ENCODE measurements at places on chromosomes 1 and 21.

GRCh38 chr1:172401892-172402291 is 18.6 kb upstream of the C1orf105 start:
- DNase-seq: no peak

DNA sequence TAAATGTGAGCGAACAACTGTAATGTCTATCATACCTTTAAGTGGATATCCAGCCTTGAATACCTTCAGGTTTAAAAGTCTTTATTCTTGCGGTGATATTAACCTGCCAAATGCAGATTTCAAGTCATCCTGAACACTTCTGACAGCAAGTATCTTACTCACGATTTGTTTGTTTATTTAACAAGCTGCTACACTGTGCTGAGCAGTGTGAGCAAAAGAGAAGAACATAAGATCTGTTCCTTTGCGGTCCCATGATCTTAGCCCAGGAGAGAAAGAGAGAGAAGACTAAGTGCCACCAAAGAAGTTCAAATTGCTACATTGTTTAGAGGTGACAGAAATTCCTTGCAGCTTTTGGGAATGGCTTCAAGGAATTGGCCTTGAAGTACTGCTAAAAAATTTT is 9.5 kb upstream of the IL24 start:
- DNase-seq: no peak

- no peak for DNase-seq
Measured at GRCh38 chr1:166490437-166490991, 323.7 kb upstream of the FAM78B start.

- DNase-seq: no peak
Measured at GRCh38 chr1:77238462-77238861, 19.2 kb upstream of the PIGK start.

DNA sequence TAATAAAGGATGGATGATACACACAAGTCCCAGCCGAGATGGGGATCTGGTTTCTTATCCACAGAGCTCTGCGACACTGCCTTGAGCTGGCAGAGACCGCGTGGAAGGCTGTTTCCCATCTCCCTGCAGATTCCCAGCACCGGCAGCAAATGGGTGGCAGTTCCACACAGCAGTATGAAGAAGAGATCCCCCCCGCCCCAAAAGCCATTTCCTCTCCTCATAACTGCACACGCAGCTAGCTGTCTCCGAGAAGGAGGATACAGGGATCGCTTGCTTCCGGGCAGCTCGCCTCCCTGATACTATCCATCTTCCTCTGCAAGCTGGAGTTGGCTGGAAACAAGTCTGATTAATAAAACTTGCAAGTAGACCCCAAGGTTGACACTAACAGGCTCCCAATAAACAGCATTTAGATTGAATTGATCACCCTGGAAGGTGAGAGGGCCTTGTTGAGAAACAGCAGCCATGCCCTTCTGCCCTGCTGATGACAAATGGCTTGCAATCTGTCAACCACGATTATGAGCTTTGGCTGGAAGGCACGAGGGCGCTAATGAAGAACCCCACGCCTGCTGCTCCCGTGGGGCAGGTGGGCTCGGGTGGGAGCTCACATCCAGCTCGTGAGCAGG is 642.3 kb downstream of the AJAP1 start:
- no peak for DNase-seq

GRCh38 chr1:97007840-97008604 is 286.4 kb downstream of the PTBP2 start:
- no peak for DNase-seq

DNA sequence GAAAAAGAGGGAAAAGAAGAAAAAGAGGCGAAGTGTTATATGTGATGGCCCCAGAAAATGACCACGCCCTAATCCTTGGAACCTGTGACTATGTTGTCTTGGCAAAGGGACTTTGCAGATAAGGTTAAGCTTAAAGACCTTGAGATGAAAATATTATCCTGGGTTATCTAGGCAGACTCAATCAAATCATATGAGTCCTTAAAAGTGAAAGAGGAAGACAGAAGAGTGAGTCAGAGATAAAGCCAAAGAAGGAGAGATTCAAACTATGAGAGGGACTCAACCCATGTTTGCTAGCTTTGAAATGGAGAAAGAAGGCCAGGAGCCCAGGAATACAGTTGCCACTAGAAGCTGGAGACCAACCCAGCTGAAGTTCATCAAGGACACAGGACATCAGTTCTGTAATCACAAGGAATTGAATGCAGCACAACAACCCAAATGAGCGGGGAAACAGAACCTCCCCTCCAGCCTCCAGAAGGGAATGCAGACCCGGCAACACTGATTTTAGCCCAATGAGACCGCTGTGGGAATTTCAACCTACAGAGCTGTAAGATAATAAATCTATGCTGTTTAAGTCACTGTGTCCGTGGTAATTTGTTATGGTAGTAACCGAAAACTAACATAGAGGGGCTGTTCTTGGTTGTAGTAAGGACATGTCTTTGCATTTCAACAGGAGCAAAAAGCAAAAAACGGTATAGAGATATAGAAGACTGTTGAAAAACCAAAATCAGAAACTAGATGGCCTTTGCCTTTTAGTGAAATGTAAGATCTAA is 4.2 kb upstream of the RGS8 start:
- no peak for DNase-seq

DNA sequence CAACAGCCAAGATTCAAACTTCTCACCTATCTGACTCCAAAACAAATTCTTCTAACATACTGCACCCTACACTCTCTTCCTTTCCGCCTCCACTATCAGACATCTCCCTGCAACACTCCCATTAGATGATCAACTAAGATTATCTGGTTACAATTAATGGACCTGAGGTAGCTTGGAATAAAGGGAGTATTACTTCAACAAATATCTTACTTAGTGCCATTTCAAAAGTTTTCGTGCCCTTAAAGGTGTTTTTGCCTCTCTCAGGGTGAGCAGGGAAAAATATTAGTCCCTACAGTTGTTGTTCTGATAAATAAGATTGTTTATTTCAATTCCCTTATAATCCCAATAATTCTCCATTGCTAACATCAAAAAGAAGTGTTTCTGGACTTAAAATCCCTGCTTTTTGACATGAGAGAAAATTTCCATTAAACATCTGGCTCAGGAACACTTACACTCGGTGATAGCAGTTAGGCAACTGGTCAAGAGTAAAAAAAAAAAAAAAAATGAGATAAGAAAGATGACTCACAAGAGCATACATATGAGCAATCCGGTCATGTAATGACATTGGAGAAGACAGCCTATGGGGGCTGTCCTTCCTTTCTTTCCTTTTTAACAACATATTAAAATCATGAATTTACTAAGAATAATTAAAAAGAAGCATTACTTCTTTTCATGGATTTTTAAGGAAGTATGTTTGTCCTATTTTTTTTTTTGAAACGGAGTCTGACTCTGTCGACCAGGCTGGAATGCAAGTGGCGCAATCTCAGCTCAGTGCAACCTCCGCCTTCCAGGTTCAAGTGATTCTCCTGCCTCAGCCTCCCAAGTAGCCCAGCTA is 7.6 kb downstream of the RSBN1 start:
- no peak for DNase-seq

DNA sequence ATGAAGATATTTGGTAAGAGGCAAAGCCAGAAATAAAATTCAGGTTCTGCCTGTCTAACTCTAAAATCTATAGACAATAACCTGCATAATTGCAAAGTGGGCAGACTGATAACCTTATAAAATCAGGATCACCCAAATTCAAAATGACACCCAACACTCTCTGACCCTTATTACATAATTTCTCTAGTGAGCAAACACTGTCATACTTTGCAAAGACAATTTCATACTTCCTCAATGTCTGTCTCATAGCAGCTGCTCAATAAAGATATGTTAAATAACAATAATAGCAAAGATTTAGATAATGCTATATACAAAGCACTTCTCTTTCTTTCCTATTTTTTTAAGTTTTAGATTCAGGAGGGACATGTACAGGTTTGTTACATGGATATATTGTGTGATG is 118.5 kb downstream of the UCHL5 start:
- DNase-seq: no peak

GRCh38 chr1:114342376-114342775 is 168.6 kb downstream of the TRIM33 start:
- DNase-seq: no peak

- no peak for DNase-seq
Measured at GRCh38 chr1:237205400-237206064, 163.5 kb downstream of the RYR2 start.

GRCh38 chr21:25646474-25646873 is 7.4 kb downstream of the JAM2 start:
- no peak for DNase-seq

GRCh38 chr21:33642896-33643657 is 776 bp downstream of the ITSN1 start:
- no peak for DNase-seq

- DNase-seq: no peak
Measured at GRCh38 chr1:36628804-36629203, 146.1 kb upstream of the CSF3R start.

- DNase-seq: no peak
Measured at GRCh38 chr1:10623686-10624145, 149.0 kb downstream of the PEX14 start.

GRCh38 chr1:181504399-181504842 is 21.1 kb downstream of the CACNA1E start:
- no peak for DNase-seq

DNA sequence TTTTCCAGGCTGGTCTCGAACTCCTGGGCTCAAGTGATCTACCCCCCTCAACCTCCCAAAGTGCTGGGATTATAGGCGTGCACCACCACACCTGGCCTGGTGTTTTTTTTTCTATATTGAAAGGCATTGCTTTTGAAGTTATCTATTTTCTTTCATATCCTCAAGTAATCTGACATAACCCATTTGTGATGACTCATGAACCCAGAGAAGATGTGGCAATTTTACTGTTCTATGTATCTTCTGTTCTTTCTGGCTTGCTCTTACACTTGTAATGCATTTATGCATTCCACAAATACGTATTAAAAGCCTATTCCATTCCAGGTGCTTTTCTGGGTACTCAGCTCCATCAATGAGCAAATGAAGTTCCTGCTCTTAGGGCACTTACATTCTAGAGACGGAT is 29.9 kb upstream of the ERRFI1 start:
- no peak for DNase-seq

DNA sequence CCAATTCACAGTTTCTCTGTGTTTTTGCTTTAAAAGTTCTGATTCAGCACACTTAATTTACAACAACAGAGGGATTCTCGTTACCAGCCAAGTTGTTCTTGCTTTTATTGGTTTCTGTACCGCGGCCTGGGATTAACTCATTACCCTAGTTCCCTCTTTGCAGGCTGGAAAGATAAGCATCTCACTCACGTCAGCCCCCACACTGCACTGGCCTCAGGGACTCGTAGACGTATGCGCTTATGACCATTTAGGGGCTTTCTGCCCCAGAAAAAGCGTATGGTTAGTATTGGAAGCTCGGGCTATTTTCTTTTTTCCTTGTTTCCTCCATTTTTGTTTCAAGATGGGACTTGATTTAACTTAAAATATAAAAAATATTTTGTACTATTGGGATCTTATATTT is 76.0 kb downstream of the POFUT2 start:
- no peak for DNase-seq

DNA sequence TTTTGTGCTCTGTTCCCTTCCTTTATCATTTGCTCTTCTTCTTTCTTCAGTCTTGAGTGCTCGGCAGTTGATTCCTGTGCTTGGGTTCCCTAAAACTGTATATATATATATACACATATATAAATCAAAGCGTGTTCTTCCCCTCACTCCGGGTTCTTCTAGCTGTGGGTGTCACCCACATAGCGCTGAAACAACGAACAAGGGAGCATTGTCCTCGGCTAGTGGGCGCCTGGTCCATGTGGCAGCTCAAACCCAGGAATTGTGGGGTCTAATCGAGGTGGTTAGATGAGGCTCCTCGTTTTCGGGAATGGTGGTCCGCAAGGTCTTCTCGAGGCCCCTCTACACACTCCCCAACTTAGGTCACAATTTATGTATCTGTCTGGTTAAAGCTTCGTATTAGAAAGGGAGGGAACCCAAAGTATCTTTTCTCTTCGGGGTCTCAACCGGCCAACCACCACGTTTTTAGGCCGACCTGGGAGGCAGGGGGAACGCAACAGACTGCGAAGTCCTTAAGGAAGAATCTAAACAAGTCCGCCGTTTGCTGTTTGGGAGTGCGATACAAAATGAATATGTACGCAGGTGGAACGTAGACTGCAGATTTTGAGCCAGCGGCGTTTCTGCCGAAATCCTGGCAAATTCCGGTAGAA is 504 bp upstream of the SDHC start:
- peak; percentile 53 for DNase-seq

- DNase-seq: no peak
Measured at GRCh38 chr1:214027498-214027897, 39.7 kb downstream of the PROX1 start.

DNA sequence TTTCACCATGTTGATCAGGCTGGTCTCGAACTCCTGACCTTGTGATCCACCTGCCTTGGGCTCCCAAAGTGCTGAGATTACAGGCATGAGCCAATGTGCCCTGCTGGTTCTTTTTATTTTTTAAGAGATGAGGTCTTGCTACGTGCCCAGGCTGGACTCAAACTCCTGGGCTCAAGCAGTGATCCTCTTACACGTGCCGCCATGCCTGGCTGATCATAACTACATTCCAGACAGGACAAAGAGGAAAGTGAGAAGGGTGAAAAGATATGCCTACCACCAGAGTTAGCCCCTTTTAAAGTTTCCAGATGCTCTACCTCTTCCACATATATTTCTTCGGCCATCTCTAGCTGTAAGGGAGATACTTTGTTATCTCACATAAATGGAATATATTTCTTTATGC is 79.7 kb upstream of the SOX13 start:
- DNase-seq: no peak

- DNase-seq: no peak
Measured at GRCh38 chr1:208065862-208066261, 154.9 kb upstream of the CD34 start.

DNA sequence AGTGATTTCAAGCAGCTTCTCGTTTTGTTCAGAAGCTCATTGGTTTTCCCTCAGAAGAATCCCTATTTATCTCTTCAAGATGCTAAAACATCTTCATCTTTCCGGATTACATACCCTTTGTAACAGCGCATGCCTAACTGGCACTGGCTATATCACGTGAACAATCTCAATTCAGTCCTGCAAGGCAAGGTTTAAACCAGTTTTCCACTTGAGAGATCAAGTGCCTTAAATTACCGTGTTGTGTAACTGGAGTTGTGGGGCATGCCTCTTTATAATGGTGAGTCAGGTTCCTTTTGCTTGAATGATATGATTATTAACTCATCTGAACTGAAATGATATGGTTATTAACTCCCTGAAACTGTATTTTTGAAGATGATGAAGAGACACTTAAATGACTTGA is 11.0 kb upstream of the ZFP69B start:
- DNase-seq: no peak

- DNase-seq: no peak
Measured at GRCh38 chr21:34881421-34881820, 167.7 kb downstream of the RUNX1 start.

- no peak for DNase-seq
Measured at GRCh38 chr1:166090244-166090643, 76.6 kb downstream of the FAM78B start.

- DNase-seq: no peak
Measured at GRCh38 chr1:184535191-184535970, 148.6 kb downstream of the C1orf21 start.

Measured in hypothalamus (tissue), 51 donors.